C1 segment of cervical spinal cord (tissue), 14 donors: ENCODE measurements at places on chromosomes 1 and 21.

DNA sequence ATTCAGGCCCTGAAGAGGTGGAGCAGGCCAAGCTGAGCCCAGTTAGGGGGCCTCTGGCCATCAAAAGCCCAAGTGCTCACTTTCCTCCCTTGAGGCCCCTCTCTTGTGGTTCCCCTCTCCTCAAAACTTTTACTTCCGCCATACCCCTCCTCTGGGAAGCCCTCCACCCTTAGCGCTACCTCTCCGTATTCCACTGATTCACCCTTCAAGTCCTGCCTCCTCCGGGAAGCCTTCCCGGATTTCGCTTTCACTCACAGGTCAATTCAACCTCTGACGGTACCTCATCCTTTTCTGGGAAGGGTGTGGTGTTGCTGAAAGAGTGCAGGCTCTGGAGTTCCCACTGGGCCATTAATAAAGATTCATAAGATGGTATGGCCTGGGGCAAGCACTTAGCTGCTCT, 19.1 kb downstream of the SPOCD1 start:
- no peak for DNase-seq

GRCh38 chr21:45463871-45464270, 58.9 kb downstream of the COL18A1 start:
- DNase-seq, result no peak

DNA sequence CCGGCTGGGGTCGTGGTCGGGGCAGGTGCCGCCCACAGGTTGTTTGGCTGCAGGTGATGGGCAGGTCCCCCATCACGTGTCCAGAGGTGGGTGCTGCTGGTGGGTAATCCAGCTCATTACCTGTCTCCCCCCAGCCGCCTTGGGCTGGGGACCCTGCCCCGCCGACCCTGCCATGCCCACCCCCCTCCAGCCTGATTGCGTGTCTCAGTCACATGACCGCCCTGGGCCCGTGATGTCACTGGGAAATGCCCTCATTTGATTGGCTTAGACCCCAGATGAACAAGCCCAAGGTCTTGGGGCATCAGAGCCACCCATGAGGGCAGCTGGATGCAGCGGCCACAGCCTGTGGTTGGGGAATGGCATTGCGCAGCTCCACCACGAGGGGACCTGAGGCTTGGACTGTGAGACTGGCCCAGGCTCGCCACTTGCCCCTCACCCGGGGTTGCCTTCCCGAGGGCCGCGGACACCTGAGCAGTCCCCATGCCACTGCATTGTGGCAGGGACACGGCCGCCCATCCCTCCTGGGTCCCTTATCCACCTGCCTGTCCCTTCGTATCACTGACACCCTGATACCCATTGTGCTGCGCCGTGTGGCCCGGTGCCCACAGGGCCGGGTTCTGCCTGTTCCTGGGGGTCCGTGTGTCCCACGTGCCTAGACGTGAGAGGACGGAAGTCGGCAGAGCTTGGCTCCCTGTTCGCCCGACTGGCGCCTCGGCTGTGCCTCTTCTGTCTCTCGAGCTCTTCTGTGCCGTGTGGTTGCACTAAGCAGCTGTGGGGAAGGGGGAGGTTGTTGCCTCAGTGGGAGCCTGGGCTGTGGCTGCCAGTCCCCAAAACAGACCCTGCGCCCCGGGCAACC, 68.0 kb downstream of the FAAP20 start:
- no peak for DNase-seq

DNA sequence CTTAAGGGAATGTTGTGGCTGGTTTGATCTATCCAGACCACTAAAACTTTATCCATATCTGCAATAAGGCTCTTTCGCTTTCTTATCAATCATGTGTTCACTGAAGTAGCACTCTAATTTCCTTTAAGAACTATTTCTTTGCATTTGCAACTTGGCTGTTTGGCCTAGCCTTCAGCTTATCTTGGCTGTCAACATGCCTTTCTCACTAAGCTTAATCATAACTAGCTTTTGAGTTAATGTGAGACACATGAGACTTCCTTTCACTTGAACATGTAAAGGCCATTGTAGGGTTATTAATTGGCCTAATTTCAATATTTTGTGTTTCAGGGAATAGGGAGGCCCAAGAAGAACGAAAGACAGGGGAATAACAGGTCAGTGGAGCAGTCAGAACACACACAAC, 124.7 kb downstream of the TNFSF18 start:
- DNase-seq, result no peak

GRCh38 chr1:198639671-198640143, 867 bp downstream of the PTPRC start:
- DNase-seq, result no peak

DNA sequence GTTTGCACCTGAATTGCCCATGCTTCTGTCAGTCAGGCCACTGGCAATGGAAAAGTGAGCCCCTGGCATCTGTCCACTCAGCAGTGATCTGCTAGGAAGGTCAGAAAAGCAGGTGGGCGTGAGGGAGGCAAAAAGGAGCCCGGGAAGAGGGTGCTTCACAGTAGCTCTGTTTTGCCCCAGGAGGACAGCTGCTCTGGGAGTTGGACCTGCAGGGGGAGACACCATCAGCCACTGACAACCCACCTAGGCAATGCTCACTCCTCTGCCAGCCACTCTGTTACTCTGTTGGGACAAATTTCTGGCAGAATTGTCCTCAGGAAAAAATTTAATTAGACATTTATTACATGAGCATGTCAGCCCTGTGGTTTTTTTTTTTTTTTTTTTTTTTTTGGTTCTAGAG, 146.4 kb downstream of the LRIG2 start:
- no peak for DNase-seq

GRCh38 chr1:2961081-2961480, 60.2 kb upstream of the ACTRT2 start:
- DNase-seq, result no peak

DNA sequence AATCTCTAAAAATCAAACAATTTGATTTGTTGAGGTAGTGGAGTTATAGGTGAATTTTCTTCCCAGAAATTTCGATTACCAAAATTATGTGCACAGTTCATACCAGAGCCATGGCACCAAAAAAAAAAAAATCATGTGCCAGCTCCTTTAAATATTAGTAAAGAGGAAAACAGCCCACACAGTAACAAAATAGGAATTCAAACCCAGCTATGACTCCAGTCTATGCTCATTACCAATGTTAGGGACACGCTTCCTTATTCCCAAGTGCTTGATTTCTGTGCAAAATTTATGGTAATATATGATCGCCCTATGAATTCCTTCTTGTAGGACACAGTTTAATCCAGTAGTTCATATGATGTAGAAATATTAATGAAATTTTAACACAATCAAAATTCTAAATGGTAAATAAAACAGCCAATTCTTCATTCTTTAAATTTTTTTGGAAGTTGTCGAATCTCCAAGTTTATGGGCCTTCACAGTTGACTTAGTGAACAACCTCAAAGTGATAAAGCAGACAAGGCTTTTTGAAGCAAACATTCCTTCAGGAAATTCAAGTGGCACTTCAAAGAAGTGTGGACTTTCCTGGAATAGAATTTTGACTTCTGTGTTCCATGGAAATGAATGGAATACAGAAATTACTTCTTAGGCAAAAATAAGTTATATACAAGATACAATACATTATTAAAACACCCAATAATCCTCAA, 1.9 kb downstream of the TOR1AIP2 start:
- no peak for DNase-seq

DNA sequence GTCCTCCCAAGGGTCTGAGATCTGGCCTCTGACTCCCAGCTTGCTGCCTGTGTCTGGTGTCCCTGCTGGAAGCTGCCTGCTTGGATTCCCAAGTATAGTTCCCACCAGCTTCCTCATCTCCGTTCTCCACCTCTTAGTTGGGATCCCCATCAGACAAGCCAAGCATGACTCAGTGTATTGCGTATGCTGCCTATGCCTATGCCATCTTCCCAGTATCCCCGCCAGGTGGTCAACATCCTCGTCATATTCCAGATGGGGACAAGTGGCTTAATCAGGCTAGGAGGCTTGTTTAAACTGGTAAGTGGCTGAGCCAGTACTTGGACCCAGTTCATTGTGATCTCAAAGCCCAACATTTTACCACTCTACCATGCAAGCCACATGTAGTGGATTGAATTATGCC, 204.4 kb downstream of the GRIK3 start:
- DNase-seq, result no peak

DNA sequence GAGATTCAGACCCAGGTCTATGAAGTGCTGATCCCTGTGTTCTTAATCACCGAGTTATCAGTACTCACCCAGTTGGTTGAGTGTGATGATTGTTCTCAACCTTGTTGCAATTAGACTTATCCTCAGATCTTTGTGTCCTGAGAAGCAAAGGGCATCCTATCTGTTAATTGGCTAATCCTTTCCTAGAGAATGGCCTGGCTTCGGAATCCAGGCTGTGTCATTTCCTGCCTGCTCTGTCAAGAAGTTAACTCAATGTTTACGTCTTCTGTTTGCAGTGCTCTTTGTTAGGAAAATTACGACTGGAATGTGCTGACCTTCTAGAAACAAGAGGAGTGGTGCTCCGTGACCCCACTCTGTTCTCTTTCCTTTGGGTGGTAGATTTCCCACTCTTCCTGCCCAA, 14.7 kb downstream of the GAS5 start:
- DNase-seq, result no peak
